Hematopoietic multipotent progenitor cell treated with erythropoietin and hydrocortisone succinate and interleukin-3 and kit ligand, for 8 days (in vitro differentiated cells): ENCODE measurements at places on chromosomes 4 and X.

- DNase-seq, result no peak
Measured at GRCh38 chr4:128241425-128241913, 46.1 kb downstream of the PGRMC2 start.

GRCh38 chrX:68652326-68653170, 5.1 kb downstream of the STARD8 start:
- DNase-seq, result peak; percentile 2

DNA sequence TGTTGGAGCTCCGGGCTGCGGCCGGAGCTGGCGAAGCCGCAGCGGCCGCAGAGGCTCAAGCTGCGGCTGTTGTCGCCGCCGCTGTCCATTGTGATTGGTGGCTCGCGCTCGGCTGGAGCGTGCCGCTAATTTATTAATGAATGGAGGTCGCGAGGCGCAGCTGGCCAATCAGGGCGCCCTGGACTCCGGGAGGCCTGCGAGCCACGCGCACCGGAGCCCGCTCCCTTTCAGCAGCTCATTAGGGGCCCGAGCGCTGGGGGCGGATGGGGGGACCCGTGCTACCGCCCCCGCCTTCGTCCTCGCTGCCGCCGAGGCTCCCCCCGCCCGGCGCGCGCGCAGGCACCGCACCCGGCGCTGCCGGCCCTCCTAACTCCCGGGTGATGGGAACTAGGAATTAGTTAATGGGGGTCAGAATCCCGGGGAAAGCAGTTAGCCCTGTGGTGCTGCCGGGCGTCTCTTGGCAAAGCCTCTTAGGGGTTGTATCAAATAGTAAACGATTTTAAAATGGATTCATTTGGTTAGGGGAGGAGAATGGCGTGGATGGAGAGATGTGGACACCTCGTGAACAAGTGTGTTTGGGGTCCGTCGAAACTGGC, 589 bp upstream of the NEUROG2 start:
- DNase-seq, result no peak

DNA sequence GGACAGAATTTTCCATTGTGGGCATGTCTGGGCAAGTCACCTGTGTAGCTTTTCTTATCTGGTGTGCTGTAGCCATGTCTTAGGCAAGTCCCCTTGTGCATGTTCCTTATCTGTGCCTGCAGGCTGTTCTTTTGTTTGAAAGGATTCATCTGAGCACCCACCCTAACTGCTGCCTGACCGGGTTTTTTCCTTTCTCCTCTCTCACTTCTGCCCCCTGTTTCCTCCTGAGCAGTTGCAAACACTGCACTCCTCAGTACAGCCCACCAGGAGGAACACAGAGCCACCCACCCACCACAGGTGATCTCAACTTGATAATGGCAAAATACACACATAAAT, 29.2 kb upstream of the IL9R start:
- peak; percentile 61 for DNase-seq

GRCh38 chr4:112099701-112100297, 45.5 kb upstream of the FAM241A start:
- DNase-seq, result peak; percentile 73

GRCh38 chr4:110003401-110004187, 90.9 kb downstream of the EGF start:
- peak; percentile 8 for DNase-seq

- DNase-seq, result no peak
Measured at GRCh38 chr4:62015043-62015739, 815.1 kb downstream of the ADGRL3 start.
